ENCODE measurements at places on chromosomes 5 and 9.

DNA sequence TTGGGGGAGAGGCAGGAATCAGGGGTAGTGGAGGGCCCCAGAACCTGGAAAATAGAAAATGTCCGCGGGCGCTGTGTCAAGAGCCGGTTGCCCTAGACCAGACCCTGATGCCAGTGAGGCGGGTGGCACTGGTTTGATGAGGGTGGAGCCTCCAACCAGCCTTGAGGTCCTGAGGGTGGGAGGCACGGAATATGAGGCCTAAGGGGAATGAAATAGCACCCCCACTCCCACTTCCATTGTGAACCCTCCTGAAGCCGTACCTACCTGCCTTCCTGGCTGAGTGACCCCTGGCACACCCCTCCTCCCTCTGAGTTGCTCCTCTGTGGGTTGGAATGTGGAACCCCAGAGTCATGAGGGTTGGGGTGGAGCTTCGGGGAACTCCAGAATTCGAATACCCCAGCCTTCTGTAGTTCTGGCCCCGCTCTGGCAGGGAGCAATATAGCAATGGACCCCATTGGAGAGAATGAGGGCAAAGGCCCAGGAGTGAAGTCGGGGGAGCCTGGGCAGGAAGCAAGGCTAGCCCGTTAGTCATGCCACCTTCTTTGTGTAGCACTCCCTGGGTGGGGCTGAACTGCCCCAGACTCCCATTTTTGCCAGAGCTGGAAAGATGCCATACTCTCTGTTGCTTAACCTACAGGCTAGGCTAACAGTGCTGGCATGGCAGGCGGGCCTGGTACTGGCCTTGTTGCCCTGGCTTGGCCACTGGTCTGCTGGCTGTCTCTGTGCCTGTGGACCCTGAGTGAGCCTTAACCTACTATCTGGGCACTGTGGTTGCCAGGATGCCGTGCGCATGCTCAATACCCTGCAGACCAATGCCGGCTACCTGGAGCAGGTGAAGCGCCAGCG is 1.0 kb downstream of the FPGS start:
- no peak for DNase-seq

DNA sequence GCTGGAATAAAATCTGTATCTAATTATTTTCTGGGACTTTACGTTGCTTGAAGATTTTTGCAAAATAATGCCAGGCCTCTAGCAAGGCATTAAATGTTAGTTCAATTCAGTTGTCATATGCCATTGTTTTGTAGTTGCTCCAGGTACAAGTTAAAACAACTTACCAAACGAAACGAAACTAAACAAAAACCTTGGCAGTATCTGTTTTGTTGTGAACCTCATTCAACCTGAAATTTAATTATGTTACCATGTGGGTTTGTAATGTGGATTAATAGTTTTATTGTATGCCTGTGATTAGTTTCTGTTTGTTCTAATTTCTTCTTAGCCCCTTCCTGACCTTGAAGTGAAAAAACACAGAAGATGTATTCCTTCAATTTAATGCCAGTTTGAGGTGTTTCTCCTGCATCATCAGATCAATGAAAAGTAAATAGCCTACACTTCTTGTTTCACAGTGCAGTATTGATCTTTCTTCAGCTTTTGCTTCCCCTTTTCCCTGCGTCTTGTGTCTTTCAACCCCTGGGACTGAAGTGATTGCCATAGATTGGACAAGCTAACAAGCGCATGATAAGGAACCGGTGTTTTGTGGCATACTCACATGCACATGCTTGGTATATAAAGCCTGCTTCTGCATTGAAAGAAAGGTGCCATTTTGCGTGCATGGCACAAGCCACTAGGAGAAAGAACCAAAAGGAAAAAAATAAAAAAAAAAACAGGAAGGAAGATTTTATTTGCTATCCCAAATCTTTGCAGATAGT is 699.0 kb upstream of the ARRDC3 start:
- DNase-seq: no peak

GRCh38 chr9:136011703-136012496 is 50.7 kb upstream of the UBAC1 start:
- no peak for DNase-seq

GRCh38 chr5:116476897-116477537 is 97.6 kb downstream of the SEMA6A start:
- no peak for DNase-seq

DNA sequence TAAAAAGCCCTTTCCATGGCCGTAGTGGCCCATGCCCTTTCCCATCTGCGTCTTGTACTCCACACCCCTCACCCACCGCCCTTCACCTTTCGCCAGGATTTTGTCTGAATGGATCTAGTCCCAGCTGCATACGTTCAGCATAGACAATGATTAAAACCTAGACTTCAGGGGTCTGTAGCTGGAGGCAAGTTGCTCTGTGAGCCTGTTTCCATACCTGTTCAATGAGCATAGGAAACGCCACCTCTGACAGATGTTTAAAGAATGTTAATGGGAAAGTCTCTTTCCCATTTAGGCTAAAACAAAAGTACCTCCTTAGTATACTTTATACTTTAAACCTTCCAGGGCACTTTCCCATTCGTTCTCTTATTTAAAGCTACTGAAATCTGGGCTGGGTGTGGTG is 105.7 kb downstream of the SPRY4 start:
- no peak for DNase-seq

- no peak for DNase-seq
These were observed 408.4 kb downstream of the ZNF608 start for GRCh38 chr5:124337996-124338395.

Data from stimulated activated CD8-positive, alpha-beta memory T cell treated with anti-CD3 and anti-CD28 coated beads, Interleukin-2, amount 100 ng/mL, for 48 hours (primary cell).